ENCODE measurements at places on chromosomes 12 and 14. TPM values are rescaled to one million over a fixed set of nuclear protein-coding genes. Genes with fewer than 3 reads are reported as not detected.

SERPINA9 gene
- not detected for total RNA-seq

ADAMTS20 gene
- total RNA-seq: 0.33 TPM

GPATCH2L gene
- 73.3 TPM for total RNA-seq

KRT79 gene
- total RNA-seq: not detected

RFLNA gene
- total RNA-seq: 20.8 TPM

AICDA gene
- not detected for total RNA-seq

SLC6A13 gene
- 0.60 TPM for total RNA-seq

DTX1 gene
- 1.8 TPM for total RNA-seq

KRT7 gene
- total RNA-seq: 18.2 TPM

LRIG3 gene
- total RNA-seq: 75.3 TPM

POTEG gene
- not detected for total RNA-seq

SCARB1 gene
- 20.6 TPM for total RNA-seq

KRT73 gene
- not detected for total RNA-seq

C12orf54 gene
- not detected for total RNA-seq

WNT1 gene
- total RNA-seq: not detected

CD69 gene
- not detected for total RNA-seq

TMEM132D gene
- 0.46 TPM for total RNA-seq

SLC24A4 gene
- total RNA-seq: not detected

OASL gene
- total RNA-seq: not detected

CATSPERB gene
- 5.7 TPM for total RNA-seq

CHGA gene
- total RNA-seq: 1,495 TPM

WIF1 gene
- 0.22 TPM for total RNA-seq

TBC1D30 gene
- 3.0 TPM for total RNA-seq

ABHD12B gene
- not detected for total RNA-seq

KCTD10 gene
- total RNA-seq: 47.7 TPM

CLMN gene
- 31.5 TPM for total RNA-seq

ZNF10 gene
- total RNA-seq: 24.6 TPM

ARHGEF25 gene
- 18.4 TPM for total RNA-seq

EML5 gene
- total RNA-seq: 6.0 TPM

MAP1LC3B2 gene
- 0.84 TPM for total RNA-seq

RNFT2 gene
- total RNA-seq: 32.1 TPM

DPF3 gene
- 3.0 TPM for total RNA-seq

KITLG gene
- total RNA-seq: 9.1 TPM

HNF1A gene
- total RNA-seq: 15.1 TPM

GDF3 gene
- not detected for total RNA-seq

RERG gene
- 2.2 TPM for total RNA-seq
